ENCODE measurements at places on chromosomes 1 and 21.

DNA sequence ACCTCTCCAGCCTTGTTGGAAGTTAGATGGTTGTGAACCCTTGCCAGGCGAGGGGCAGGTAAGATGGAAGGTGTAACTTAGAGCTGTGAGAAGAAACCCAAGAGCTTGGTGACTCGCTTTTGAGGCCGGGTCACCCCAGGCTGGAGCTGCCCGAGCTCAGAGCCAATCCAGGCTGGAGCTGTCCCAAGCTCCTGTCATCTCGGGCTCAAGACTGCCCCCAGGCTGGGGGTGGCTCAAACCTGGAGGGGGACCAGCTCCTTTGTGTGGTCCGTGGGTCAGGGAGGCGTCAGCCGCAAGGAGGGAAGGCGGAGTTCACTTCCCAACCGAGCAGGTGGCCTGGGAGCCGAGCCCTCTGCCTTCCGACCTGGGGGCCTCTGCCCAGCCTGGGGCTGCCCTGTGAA, 2.0 kb downstream of the HUNK start:
- DNase-seq: no peak

DNA sequence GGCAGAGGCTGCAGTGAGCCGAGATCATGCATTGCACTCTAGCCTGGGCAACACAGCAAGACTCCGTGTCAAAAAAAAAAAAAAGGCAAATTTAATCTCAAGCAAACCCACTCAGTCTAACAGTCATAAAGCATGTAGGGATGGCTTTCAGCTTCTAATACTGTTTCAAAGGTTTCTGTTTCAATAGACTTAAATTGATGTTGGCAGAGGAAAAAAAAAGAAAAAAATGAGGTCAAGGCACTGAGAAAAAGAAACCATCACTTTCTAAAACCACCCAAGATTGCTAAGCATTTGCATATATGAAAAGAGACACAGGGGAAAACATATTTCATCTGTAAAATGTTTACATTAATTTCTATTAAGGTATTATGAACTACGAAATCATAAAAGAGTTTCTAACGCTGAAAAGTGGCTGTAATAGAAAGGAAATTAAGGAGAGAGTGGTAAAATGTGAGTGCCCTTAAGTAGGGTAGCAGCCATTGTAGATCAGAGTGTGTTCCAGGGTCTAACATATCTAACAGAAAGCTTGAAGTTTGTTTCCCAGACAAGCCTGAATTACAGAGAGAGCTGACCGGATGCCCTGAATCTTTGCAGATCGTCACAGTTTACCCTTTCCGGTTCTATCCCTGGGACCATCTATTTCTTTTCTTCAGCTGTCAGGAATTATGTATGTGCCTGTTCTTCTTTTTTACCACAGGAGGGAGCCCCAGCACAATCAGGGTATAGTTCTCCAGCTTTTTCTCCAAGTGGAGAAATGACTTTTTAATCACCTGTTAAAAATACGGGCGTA, 70.0 kb downstream of the PLD5 start:
- DNase-seq: no peak

GRCh38 chr1:201637282-201638079, 98.6 kb downstream of the NAV1 start:
- no peak for DNase-seq

GRCh38 chr1:36168514-36168913, 12.6 kb downstream of the MAP7D1 start:
- no peak for DNase-seq

DNA sequence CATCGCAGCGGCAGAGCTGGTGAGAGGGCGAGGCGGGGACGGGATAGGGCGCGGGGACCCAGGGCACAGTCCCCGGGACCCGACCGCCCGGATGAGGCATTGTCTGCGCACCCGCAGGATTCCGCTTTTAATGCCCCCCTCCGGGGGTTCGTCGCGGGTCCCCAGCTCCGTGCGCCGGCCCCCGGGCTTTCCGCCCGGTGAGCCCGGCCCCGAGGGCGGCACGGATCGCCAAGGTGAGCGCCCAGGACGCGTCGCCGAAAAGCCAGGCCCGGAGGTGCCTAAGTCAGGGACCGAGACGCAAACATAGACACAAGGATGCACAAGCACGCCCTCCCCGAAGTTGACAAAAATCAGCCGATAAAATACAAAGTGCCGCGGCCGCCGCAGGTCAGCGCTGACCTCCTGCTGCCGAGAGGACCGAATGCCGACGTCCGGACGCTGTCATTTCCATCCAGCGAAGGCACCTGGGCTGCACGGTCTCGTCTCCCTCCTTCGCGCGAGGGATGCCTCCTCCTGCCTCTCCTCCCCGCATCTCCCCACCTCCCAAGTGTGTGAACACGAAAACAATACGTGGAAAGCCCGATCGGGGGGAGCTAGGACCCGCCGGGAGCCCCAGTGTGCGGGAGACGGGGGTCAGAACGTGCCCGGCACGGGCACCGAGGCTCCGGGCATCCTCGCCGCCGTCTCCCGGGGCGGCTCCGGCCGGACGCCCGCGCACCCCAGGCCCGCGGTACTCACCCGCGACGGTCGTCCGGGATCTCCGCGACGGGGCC, 101.1 kb upstream of the SOD1 start:
- peak; percentile 49 for DNase-seq

- DNase-seq: no peak
Measured at GRCh38 chr1:25889470-25889869, 14.0 kb upstream of the PAQR7 start.

DNA sequence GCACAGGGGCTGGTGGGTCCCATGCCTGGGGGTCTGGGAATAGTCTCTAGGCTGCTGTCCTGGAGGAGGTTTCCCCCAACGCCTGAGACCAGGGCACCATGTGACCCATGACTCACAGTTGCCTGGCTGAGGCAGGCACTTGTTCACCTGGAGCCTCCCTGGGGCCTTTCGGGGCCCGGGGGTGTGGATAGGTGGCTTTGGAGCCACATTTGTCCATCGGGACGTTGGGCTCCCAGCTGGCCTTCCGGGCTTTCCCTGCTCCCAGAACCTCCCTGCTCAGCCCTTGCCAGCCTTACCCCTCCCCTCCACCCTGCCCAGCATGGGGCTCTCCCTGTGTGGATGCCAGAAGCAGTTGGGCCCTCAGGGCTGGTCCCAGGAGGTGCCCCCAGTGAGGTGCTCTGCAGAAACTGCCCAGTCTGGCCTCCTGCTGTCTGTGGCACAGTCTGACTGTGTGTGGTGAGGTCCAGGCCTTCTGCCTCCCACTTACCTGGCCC, 14.2 kb downstream of the COL6A1 start:
- no peak for DNase-seq

DNA sequence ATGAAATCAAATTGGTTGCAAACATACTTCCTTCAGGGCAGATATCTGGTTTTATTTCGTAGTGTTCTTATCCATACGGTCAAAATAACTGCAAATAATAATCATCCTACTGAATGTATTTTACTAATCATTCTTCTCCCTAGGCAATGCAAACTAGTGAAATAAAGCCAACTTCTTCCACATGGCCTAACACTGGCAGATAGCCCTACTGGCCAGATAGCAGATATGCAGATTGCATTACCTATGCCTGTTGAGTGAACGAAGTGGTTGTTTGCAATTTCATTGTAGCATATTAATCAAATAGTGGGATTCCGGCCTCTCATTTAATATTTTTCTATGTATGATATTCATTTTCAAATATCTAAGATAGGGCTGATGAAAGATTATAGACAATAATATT, 116.2 kb downstream of the CENPF start:
- DNase-seq: no peak

GRCh38 chr1:20099533-20099932, 19.8 kb downstream of the PLA2G2D start:
- DNase-seq: no peak

GRCh38 chr1:245404952-245405351, 250.2 kb downstream of the KIF26B start:
- DNase-seq: no peak

DNA sequence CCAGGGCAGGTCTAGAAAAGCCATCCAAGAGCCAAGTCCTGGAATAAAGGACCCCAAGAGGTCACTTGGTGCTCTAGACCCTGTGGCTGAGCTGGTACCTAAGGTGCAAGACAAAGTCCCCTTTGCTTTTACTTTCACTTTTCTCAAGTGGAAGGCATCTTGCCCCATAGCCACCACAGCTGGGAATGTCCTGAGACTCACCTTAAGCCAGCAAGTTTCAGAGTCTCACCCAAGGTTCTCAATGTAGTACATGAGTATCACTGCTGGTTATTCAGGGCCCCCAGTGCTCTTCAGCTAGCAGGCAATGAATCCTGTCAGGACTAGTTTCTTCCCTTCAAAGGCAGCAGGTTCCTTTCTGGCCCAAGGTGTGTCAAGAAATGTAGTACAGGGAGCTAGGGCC, 67.5 kb downstream of the UROD start:
- DNase-seq: no peak

GRCh38 chr21:28112511-28112910, 880.2 kb downstream of the LTN1 start:
- DNase-seq: no peak

GRCh38 chr1:188988589-188988988, 1489.1 kb downstream of the BRINP3 start:
- no peak for DNase-seq

DNA sequence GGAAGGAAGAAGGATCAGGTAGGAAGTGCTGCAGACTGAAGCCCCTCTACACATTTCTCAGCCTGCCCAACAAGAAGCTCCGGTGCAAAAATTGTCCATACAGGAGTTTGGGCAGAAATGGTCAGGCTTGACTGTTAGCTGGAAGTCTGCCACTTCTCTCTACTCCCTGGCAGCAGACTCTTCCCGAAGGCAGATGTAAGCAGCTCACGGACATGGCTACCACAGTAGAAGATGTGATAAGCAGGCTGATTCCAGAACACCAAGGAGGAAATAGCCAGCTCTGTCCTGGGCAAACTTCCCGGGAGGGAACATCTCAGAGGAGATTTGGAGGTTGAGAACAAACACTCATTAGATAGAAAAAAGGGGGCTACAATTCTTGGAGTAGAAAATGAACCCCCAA, 52.6 kb downstream of the TRABD2B start:
- DNase-seq: no peak

GRCh38 chr1:154749078-154749760, 120.9 kb downstream of the KCNN3 start:
- DNase-seq: peak; percentile 53

GRCh38 chr1:180579961-180580611, 21.3 kb downstream of the OVAAL start:
- no peak for DNase-seq

- no peak for DNase-seq
Measured at GRCh38 chr1:9476790-9477463, 62.3 kb upstream of the SLC25A33 start.

DNA sequence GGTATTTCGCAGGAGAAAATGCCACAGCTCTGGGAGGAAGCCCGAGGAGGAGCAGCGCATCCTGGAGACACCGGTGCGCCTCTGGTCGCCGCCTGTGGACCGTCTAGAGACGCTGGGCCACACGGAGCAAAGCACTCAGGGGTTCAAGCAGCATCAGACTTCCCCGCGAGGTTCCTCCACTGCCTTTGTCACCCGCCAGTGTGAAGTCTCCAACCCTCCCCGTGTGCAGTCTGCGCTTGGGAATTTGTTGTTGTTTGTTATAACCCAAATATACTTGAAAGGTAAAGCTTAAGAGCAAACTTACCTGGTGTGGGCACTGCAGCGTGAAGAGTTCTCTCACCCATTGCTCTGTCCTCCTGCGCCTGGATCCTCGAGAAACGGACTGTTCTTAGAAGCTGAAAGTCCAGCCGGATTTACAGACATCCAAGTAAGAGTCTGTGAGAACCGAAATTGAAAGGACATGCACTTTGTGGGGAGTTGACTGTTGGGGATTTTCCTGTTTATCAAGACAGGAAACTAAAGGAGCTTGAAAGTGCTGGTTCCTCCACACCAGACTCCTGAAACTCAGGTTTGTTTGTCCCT, at the start of gene GBP4:
Gene GBP4, minus strand, starts transcription at position 452 of the 582 bp plus-strand sequence. Its CDS starts 108 bp downstream, at position 344.
- DNase-seq: peak; percentile 48

- no peak for DNase-seq
Measured at GRCh38 chr1:193706766-193707165, 520.4 kb upstream of the B3GALT2 start.

GRCh38 chr21:30222724-30223123, 6.8 kb upstream of the CLDN8 start:
- no peak for DNase-seq

- no peak for DNase-seq
Measured at GRCh38 chr1:237228421-237228820, 186.4 kb downstream of the RYR2 start.

DNA sequence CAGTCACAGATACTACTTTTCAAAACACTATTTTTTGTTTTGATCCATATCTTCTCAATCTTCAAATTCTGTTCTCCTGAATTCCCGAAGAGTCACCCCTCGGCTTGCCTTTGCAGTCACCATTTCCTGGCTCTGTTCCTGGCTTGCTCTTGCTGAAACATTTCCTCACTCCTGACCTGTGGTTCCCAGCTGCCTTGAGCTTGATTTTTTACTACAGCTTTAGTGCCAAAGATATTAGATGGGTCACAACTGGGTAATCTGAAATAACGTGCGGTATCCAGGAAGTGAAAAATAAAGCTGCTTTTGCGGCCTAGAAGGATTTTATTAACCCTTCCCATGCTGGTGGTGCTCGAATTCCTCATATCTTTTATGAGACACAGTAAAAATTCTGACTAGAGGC, 318.8 kb downstream of the PCP4 start:
- DNase-seq: no peak

DNA sequence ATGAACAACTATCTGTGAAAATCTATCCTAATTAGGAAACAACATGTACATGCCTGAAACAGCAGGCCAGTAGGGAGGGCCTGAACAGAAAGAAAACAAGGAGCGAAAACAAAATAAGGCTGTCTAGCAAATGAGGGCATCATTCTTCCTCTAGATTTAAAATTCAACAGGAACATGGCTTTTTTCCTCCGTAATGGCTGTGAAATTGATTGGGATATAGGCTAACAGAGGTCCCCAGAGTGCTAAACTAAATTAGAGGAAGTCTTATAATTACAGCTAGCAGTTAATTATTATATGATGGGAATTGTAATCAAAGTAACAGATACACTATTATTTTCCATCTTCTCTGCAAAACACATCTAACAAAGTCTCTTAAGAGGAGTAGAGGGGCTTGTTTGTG, 51.7 kb upstream of the TIAM1 start:
- DNase-seq: no peak

DNA sequence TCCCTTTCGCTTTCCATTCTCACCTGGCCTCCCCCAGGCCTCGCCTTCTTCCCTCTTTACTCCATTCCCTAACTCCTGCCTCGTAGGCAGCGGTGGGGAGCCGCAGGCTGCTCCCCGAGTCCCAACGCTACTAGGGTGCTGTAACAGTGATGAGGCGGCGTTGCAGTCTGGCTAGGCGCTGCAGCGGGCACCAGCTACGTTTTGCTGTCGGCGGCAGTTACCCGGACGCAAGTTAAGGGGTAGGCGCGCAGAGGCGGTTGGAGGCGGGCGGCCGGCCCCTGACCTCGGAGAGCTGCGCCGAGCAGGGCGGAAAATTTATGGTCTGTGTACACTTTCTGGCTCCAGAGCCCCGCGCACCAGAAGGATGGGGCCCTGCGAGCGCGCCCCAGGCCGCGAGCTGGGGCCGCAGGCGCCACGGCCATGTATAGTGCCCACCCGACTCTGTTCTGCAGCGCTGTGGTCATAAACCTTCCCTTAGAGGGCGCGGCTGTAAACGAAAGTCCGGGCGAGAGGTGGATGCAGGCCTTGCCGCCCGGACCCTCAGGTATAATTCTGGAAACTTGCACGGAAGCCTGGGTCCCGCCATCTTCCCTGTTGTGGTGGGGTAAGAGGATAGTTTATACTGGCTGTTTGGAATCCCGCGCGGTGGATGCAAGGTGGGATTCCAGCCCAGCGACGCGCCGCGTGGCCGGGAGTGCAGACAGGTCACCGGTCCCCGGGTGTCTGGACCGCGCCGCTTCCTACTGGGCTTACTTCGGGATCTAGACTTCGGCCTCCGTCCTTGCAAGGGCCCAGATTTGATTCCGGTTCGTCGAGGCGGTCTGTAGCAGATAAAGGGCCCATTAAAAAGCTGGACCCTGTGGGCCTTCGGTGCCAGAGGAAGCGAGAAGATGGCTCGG, 15.0 kb downstream of the HLX start:
- no peak for DNase-seq

All from activated CD4-positive, alpha-beta T cell treated with anti-CD3 and anti-CD28 coated beads, Interleukin-2, amount 50 U/mL, for 48 hours (primary cell).